ENCODE measurements at places on chromosomes 1 and 21.

DNA sequence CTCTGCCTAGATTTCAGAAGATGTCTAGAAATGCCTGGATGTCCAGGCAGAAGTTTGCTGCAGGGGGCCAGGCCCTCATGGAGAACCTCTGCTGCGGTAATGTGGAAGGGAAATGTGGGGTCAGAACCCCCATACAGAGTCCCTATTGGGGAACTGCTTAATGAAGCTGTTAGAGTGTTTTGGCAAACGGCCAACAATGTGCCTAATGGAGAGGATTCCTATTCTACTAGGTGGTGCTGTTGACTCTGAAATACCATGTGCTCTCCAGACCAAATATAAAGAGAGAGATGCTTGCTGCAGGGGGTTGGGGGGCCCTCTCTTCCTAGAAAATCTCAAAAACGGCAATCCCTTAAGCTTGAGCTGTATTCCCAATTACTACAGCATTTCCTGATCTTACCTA is 57.1 kb upstream of the DR1 start:
- DNase-seq, result no peak

GRCh38 chr1:74767490-74767889 is 34.5 kb downstream of the TYW3 start:
- DNase-seq, result peak; percentile 1

GRCh38 chr21:20004367-20004766 is 993.8 kb upstream of the NCAM2 start:
- no peak for DNase-seq

DNA sequence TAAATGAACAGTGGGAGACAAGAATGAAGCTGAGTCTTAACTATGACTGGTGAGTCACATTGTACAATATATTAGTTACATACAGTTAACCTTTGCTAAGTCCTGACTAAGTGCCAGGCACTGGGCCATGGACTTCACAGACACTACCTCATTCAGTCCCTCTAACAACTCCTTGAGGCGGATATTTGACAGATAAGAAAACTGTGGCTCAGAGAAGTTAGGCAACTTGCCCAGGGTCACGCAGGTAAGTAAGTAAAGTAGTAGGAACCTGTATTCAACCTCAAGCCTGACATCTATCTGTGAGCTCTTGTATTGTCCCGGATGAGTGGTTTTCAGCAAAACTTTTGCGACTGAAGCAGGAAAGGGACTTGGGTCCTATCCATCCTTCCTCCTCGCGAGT is 62.1 kb downstream of the GNG12 start:
- peak; percentile 38 for DNase-seq

- no peak for DNase-seq
Measured at GRCh38 chr1:19476450-19477190, 8.7 kb downstream of the CAPZB start.

GRCh38 chr1:147683163-147683763 is 12.9 kb upstream of the ACP6 start:
- no peak for DNase-seq

- DNase-seq, result no peak
Measured at GRCh38 chr1:100101564-100101963, 31.2 kb downstream of the SASS6 start.

GRCh38 chr1:1219341-1219740 is 5.4 kb upstream of the TNFRSF4 start:
- DNase-seq, result no peak

- no peak for DNase-seq
Measured at GRCh38 chr1:198838022-198838342, 199.1 kb downstream of the PTPRC start.

DNA sequence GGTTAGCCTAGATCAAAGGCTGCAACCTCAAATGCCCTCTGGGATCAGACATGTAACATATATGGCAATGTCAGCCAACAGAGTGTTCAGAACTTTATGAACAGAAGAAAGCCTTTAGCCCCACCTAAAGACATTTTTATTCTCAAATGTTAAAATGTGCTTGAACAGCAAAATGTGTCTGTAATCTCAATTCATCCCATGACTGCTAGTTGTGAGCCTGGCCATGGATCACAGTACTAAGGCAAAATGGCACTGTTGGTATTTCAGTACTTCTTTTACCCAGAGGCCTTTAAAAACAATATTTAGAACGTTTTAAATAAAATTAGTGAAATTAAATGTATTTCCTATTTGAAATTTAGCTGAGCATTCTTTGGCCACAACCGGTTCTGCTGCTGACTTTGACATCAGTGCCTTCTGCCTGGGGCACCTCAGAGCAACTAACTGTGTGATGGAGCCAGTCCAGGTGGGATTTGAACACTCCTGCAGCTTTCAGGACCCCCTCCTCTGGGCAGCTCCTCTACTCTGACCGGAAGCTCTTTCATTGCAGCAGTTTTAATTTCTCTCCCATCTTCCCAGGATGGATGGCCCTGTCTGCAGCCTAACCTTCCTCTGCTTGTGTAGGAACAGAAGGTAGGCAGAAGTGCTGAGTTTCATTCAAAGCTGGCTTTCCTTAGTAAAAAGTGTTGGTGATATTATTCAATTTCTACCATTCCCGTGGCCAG is 68.3 kb upstream of the NFIA start:
- no peak for DNase-seq

- no peak for DNase-seq
Measured at GRCh38 chr1:242201090-242201489, 202.2 kb upstream of the MAP1LC3C start.

GRCh38 chr1:244242446-244242845 is 191.4 kb downstream of the ZBTB18 start:
- no peak for DNase-seq

GRCh38 chr1:19312782-19313635 is 883 bp downstream of the SLC66A1 start:
- peak; percentile 55 for DNase-seq

GRCh38 chr1:202589190-202589930 is 120.9 kb downstream of the SYT2 start:
- DNase-seq, result peak; percentile 98

- DNase-seq, result no peak
Measured at GRCh38 chr1:45621501-45621836, 2.4 kb downstream of the CCDC17 start.

- no peak for DNase-seq
Measured at GRCh38 chr1:98077691-98078090, 156.9 kb upstream of the DPYD start.

- DNase-seq, result no peak
Measured at GRCh38 chr1:230171356-230172015, 104.4 kb downstream of the GALNT2 start.

GRCh38 chr1:65176591-65176990 is 28.6 kb downstream of the AK4 start:
- no peak for DNase-seq

DNA sequence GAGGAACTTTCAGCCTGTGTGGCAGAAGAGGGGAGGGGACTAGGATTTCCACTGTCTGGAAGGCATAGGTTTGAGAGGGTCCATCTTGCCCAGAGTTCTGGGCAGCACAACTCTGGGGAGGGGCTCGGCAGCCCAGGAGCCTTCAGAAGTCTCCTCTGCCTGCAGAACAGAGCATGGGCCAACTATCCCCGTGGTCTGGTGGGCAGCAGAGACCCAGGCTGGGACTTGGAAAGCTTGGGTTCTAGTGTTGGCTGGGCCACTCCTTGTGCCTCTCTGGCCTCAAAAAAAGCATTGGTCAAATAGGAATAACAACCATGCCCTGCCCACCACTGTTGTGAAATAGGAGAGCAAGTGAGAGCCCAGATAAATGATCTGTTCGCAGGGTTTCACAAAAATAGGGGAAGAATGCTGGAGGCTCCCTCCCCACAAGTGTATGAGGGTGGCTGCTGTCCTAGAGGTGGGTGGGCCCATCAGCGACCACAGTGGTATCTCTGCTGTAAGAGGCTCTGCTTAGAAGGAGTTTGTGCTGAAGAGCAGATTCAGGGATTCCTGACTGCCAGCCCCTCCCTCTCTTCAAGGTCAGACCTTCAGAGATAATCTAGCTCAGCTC is 8.9 kb downstream of the EPHA10 start:
- no peak for DNase-seq

- DNase-seq, result no peak
Measured at GRCh38 chr1:47687631-47688460, 250.0 kb downstream of the FOXD2 start.

DNA sequence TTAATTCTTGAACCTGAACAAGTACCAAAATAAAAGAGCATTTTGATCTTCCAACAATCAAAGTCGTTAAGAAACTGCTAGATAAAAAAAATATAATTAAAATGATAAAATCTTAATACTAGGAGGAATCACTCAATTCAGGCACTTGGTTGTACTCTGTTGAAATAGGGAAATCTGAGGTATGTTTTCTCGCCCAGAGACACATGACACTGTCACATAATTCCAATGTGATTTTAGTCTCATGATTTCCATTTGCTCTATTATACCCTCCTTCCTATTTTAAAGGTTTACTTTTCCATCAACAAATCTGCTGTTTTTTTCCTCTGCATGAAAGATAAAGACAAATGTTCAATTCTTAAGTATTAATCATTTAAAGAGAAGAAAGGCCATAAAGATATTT is 97.6 kb downstream of the ZZZ3 start:
- DNase-seq, result no peak

GRCh38 chr21:46667741-46668380 is 32.4 kb downstream of the PRMT2 start:
- DNase-seq, result peak; percentile 36

DNA sequence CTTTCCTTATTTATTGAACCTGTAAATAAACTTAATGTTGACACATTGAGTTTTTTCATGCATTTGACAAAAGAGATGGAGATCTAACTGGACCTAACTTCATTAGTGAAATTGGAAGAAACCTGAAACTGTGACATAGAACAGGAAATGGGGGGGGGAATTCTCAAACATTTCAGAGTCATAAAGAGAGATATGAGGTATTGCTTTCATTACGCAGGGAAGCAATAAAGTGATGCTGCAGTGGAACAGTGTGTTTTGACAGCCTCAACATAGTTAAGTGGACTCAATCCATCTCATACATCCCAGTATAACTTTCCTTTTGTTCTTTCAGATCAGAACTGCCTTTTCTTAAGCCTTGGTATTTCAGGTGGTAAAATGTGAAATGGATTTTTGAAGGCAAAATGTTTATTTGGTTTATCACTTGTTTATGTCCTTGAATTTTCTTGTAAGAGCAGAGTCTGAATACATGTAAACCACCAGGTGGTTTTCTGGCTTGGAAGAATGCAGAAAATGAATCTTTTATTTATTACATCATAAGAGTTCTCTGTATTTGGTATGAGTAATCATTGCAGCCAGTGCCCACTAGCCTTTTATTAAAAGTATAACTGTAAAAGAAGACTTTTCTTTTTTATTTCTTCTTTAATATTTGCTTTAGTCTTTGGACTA is 132.5 kb downstream of the ZNF326 start:
- no peak for DNase-seq

DNA sequence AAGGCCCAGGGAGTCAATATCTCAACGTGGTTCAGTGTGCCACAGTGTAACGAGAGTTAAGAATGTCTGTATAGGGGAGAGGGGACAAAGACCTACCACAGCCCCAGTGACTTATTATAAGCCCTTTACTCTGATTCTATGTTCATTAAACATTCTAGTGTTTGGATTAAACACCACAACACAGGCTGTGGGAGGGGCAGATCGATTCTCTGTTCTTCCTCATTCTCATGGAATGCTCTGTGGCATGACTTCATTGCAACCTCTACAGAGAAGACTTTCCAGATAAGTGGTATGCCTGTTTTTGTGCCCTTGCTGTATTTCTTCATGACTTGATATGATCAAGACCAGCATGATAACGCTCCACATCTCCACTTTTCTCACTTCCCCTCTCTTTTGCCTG is 39.0 kb upstream of the CD5L start:
- DNase-seq, result no peak

- DNase-seq, result no peak
Measured at GRCh38 chr1:145805057-145805456, 18.8 kb downstream of the RNF115 start.

DNA sequence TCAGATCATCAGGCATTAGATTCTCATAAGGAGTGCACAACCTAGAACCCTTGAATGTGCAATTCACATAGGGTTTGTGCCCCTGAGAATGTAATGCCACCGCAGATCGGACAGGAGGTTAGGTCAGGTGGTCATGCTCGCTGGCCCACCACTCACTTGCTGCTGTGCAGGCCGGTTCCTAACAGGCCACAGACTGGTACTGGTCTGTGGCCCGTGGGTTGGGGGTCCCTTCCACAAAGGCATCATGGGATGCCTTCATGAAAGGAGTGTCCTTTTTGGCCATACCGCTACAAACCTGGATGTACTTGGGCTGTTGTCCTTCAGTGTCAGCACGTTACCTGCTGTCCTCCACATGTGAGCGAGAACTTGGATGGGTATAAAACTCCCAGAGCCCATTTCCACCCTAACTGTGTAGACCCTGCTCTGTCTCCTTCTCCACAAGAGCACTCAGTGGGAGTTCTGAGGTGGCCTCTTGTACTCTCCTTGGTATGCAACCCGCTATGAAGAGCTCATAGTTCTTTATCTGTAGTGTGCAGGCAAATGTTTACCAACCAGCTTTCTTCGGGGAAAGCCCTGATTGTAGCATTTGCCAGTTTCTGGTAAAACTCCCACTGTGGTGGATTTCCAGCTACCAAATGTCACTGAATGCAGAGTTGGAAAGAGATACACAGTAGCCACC is 41.7 kb upstream of the SLC19A1 start:
- DNase-seq, result no peak

DNA sequence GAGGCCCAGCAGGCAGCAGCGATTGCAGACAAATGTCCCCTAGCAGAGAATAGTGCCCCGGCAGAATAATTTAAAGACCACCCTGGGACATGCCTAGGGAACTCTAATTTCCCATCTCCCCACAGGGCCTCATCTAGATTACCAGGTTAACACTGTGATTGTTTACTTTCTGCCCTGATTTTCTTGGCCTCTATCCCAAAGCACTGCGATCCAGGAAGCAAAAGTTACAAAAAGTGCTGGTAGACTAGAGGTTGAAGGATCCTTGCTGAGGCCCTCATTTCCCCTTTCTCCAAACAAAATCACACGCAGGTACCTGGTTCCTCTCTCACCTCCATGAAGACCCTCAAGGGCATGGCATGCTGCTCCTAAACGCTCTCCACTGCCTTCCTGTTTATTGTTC is 229.7 kb downstream of the C1orf94 start:
- DNase-seq, result no peak

- no peak for DNase-seq
Measured at GRCh38 chr1:230905733-230906132, 37.4 kb upstream of the C1orf198 start.

GRCh38 chr1:1535201-1536018 is 5.0 kb downstream of the TMEM240 start:
- no peak for DNase-seq

DNA sequence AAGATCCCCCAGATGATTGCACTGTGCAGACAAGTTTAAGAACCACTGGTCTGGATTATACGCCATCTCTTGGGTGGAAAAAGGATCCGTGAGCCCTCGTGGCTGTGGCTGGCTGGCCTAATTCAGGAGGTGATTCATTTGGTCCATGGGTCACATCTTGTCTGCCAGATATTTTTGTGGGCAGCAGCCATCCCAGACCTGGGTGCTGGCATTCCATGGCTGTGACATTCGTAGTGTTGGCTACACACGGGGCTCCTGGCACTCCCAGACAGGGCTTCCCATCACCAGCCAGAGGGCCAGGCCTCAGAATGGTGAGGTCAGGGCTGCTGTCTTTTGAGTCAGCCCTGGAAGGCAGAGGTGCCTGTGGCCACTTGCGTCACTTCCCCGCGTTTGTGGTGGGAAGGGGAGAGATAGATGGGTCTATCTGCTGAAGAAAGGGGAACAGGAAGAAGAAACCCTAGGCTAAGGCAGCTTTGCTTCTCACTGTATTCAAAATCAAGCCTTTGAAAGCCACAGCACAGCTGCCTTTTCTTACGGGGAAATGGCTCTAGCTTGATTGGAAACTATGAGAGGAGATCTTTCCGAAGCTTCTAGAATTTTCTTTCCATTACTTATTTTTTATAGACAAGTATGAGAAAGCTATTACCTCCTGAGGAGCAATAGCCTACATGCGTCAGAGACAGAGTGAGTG is 32.4 kb downstream of the EIF2D start:
- no peak for DNase-seq
